ENCODE measurements at places on chromosomes 2 and 18.

DNA sequence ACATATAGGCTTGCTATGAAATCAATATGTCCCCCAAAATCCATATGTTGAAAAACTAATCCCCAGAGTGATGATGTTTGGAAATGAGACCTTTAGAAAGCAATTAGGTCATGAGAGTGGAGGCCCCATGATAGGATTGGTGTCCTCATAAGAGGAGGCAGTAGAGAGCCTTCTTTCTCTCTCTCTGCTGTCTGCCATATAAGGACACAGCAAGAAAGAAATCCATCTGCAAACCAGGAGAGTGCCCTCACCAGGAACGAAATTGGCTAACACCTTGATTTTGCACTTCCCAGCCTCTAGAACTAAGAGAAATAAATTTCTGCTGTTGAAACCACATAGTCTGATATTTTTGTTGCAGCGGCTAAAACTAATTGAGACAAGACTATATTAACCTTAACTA is 89.5 kb downstream of the NBAS start:
- no peak for DNase-seq

DNA sequence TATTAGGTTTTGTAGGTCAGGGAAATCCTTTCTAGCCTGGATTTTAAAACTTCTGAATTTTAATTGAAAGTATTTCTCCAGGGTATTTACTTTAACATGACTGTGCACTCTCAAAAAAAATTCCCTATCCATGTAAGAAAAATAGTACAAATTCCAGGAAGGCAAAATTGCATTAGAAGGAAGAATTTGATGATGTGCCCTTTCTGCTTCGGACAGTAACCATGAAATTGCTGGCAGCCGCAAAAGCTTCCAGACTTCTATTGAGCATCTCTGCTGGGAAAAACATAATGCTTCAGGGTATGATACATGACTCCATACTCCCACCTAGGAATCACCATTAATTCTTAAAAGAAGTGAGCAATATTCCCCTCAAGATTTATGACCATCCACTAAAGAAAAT is 17.2 kb upstream of the KLF7 start:
- no peak for DNase-seq

GRCh38 chr2:190432567-190433231 is 24.5 kb downstream of the MFSD6 start:
- no peak for DNase-seq

GRCh38 chr2:240912878-240913809 is 7.0 kb downstream of the CROCC2 start:
- DNase-seq = no peak

DNA sequence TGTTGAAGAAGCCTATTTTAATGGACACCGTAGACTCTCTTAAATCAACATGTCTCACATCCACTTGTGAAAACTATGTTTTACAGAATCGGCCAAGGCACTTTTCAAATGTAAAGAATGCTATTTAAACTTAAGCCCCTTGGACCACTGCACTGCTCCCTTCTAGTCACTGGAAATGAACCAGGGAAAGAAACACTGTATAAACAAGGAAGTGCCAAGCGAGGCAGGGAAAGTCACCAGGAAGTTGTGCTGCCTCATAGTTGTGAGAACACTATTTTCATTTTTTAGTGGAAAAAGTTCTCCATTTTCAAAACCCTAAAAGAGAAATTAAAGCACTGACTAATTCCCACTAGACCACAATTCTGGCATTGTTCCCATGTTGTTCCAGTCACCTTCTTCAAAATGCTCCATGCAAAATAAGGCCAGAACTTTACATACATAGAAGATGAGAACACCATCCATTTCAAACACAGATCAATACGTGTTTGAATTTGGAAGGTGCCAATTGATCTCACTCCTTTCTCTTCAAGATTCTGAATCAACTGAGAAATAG is 13.5 kb downstream of the CCDC141 start:
- DNase-seq = no peak

DNA sequence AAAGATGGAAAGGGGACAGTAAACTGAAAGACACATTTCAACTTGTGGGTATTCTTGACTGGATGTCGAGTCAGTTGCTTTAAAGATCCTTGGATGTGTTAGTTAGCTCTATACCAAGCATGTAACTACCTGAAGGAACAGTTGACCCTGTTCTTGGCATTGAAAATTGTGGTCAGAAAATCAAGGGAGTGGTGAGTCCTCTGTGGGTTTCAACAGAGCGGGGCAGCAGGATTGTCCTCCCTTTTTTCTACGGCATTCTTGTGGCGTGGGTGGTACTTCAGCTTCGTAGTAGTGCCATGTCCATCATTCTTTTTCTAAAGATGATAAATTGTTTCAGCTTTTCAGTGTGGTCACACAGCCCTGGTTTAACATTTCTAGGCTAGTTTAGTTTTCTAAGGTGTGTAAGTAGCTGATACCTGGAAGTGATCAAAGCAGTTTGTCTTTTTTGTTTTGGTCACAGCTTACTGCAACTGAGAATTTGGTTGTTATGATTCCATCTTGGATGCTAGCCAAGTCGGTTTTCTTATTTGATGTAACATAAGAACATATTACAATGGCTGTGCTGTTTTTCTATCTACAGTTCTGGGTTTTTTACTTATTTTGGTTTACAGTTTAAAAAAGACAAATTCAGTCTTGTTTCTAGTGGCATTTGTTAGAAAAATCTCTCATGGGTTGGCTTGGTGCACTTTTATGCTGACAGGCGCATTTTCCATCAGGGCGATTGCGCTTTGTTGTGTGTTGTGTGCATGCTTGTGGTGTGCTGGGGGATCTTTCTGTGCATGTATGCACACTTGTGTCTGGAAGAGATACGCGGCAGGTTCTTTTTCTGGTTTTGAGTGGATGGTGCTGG is 84.7 kb downstream of the ZNF407 start:
- no peak for DNase-seq

GRCh38 chr2:12555012-12555645 is 161.6 kb upstream of the TRIB2 start:
- no peak for DNase-seq

- no peak for DNase-seq
Measured at GRCh38 chr18:50819027-50819727, 639 bp downstream of the MRO start.

DNA sequence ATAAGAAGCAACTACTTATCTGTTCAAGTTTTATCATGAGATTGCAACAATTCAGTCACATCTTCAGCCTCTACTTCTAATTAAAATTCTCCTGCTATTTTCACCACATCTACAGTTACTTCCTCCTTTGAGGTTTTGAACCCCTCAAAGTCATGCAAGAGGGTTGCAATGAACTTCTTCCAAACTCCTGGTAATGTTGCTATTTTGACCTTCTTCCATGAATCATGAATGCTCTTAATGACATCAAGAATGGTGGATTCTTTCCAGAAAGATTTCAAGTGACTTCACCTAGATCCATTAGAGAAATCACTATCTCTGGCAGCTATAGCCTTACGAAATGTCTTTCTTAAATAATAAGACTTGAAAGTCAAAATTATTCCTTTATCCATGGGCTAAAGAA is 1052.8 kb upstream of the NRXN1 start:
- no peak for DNase-seq

GRCh38 chr2:234534515-234534914 is 37.6 kb upstream of the ARL4C start:
- no peak for DNase-seq

DNA sequence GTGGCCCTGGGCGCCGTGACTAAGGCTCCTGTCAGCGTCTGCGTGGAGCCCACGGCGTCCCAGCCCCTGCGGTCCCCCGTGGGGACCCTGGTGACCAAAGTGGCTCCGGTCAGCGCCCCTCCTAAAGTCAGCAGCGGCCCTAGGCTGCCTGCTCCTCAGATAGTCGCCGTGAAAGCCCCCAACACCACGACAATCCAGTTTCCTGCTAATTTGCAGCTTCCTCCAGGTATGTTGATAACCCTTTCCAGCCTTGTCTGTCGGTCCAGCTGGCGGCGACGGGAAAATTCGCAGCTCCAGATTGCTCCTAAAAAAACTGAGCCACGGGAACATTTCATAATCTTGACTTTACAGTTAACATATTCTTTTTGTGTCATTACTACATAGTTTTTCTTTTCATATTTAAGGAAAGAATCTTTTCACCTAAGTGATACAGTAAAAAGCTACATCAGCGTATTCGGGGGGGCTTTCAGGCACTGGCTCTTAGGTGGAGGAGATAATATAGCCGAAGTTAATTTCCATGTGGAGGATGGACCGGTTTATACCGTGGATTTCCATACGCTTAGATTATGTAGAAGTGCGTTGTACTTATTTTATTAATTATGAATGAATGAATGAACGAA is 916 bp downstream of the TAF4B start:
- DNase-seq = no peak

GRCh38 chr2:238180554-238180953 is 21.8 kb downstream of the ERFE start:
- DNase-seq = no peak

DNA sequence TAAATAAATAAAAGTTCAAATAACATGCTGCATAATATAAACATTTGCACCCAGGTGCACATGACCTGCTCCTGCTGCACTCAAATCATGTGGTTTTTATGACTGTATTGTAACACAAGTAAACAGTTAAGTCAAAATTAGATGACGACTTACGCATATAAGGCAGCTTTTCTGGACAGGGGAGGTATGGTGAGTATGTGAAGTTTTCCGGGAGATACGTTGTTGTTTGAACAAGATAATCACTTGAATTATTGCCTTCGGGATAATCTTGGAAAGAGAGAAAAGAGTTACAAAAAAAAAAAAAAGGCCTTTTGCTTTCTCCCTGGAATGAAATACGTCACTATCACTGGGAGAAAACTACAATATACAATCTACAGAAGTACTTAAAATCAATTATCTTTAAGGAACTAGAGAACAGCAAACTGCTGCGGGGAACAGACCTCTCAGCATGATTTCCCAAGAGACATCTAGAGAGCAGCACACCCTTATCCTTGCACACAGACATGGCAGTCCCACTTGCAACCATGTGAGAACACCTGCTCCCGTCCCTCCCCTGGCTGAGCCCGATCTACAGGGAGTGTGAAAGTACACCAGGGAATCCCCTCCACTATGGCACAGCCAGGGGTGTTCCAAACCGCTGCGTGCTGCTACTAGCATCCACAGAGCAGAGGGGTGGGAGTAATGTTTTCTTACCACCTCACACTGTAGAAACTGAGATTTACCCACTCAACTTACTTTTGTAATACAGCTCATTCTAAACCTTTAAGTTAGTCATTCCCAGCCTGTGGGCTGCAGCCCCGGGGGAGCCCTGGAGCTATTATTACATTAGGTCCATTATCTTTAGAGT is 26.3 kb downstream of the B4GALT6 start:
- no peak for DNase-seq

GRCh38 chr18:62690236-62690815 is 25.0 kb upstream of the PHLPP1 start:
- no peak for DNase-seq

- no peak for DNase-seq
Measured at GRCh38 chr18:38886235-38886634, 1320.6 kb upstream of the CELF4 start.

- no peak for DNase-seq
Measured at GRCh38 chr2:144378551-144378950, 141.4 kb downstream of the ZEB2 start.

DNA sequence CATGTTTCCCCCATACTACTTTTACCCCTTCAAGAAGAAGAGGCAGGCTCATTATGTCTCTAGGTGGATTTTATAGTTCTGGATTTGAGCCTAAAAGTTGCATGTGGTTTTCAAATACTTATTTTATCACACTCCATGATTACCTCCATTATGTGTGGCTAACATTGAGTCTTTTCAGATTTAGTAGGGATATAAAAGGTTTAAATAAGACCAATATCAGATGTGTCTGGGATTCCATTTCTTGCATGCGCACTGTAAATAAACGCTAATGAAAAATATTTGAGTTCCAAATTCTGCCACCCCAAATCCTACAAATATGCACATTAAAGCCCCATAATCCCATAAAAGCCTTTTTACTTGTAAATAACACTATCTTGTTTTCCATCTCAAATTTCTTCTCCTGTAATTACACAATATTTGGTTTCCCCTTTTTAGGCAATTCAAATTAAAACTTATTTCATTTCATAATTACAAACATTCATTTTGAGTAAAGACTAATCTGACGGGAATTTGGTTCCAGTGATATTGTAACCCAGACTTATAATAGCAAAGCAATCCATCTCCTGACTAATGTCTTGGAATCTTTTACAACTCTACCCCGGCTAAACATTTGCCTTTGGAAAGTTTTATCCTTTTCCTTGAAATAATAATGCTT is 600.0 kb downstream of the SLC4A3 start:
- DNase-seq = no peak

DNA sequence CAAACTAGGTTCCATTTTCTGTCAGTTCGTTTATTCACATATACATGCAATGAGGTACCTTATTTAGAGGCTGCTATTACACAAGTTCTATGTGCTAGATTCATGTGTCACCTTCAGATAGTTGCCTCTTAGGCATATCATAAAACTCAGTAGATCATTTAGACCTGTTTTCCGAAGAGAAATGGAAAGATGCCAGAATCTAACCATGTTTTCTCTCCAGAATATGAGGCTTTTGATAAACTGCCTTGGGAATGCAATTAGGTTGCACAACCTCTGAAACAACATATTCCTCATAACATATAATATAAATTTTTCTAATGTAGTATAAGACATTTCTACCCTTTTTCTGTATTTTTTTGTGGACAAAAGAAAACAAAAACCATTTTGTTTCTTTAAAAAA is 108.1 kb downstream of the PRPF40A start:
- DNase-seq = no peak

DNA sequence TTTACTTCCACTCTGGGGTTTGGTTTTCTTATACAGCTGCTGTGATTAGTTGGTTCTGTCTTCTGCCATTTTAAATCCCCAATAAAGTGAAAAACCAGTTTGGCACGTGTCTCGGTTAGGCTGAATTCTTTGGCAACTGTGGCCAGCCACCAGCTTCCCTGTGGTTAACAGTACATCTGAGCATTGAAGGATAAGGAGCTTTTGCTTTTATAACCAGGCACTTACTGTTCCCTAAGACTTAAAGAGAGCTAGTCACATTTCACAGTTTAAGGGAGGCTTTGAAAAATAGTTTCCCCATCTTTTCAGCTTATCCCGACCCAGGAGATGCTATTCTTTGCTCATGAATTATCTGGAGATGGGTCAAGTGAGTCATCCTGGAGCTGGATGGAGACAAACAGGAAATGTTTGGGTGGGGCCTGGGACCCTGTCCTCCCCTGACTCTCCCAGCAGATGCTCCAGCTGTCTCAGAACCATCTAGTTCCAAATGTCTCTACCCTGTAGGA is 57.3 kb upstream of the EML6 start:
- DNase-seq = no peak

- DNase-seq = no peak
Measured at GRCh38 chr2:121131375-121131774, 153.6 kb downstream of the TFCP2L1 start.

GRCh38 chr2:239047420-239047819 is 199.5 kb downstream of the TWIST2 start:
- DNase-seq = no peak

GRCh38 chr2:223697892-223698645 is 95.9 kb upstream of the SCG2 start:
- DNase-seq = no peak

DNA sequence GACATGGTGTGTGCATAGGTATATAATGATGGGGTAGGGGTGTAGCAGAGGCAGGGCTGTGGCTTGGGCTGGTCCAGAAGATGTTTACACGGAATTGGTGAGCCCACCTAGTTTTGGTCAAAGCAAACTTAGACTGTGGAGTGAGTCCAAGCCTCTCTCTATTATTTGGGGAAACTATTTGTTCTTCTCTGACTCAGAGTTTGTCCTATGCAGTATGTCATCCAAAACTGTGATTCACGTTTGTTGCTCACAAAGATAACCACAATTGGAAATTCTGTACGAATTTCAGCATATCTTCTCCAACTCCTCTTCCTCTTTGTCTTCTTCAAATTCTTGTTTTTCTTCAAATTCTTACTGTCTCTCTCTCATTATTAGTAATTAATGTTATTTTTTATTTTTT is 292.9 kb downstream of the XIRP2 start:
- DNase-seq = no peak
